AG04449 (cell line): ENCODE measurements at places on chromosomes 11 and 22.

- no peak for DNase-seq
Measured at GRCh38 chr11:77141034-77141433, 13.0 kb downstream of the MYO7A start.

DNA sequence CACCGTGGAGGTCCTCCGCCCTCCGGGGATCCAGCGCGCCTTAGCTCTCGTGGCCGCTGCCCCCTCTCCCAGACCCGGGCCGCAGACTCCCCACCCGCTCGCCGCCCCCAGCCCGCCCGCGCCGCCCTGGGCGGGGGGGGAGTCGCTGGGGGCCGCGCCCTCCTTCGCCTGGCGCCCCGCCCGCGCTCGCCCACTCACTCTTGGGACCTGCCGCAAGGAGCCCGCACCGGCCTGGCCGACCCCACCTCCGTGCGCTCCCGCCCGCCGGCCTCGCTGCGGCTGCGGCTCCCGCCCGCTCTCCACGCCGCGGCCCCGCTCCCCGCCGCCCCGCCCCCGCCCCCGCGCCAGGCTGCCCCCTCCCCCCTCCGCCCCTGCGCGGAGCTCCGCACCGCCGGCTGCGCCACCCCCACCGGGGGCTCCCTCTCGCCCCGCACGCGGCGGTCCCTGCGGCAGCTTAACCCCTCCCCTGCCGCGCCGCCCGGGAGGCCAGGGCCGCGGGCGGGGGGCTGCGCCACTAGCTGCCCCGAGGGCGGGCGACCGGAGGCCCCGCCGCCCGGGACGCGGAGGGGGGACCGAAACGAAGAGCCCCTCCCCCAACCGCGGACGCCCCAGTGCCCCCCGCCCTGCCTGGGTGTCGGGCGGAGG, 724 bp upstream of the RASGRP2 start:
- DNase-seq = no peak

DNA sequence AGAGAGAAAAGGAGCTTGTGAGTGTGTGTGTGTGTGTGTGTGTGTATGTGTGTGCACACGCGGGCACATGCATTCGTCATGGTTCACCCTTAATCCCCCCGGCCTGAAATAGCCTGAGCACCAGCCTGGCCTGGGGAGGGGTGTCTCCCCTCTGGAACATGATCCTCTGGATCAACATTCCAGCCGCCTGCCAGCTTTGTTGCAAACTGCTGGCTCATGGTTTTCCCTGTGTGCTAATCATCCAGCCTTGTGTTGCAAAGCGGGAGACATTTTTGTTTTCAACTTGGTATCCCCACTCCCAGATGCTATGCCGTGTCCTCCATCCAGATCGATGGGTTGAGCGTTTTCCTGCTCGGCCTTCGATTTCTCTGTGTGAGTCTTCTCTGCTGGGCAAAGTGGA, 94.3 kb downstream of the FEZ1 start:
- no peak for DNase-seq

DNA sequence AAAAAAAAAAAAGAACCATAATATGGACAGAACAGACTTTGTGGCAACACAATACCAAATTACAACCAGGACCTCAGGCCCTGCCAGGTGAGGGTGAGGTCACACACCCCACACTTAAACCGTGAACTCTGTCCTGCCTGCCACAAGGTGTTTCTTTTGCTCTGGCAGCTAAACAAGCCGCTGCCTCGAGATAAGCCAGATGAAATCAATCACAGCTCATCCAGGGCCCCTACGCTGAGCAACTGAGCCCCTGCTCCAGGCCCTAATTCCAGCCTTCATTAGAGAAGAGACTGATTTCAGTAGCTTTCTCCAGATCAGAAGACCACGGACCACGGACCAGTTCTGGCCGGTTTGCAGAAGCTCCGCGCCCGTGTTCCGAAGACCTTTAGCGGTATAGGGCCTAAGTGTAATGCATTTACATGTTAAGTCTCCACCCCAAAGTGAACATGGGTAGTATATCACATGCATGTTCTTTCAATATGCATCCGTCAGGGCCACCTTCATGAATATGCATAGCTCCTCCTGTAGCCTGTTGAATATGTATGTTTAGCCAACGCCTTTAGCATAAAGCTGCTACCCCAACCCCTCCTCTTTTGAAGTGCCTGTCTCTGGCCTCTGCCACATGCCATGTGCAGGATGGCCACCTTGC, 14.8 kb upstream of the RAC2 start:
- DNase-seq = no peak

DNA sequence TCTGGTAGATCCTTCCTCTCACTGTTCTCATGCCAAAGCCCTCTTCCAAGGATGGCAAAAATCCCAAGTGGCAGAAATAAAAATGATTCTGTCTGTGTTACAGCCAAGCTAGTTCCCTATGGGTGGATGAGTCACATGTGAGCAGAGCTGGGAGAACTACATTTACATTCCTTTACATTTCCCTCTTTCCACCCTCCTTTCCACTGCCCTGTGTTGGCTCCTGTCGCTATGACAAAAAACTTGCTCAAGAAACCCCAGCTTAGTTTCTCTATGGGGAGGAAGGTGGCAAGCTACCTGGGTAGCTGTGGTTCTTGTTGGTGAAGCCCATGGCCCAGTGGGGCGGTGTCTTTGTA, 10.2 kb upstream of the DDB2 start:
- no peak for DNase-seq

DNA sequence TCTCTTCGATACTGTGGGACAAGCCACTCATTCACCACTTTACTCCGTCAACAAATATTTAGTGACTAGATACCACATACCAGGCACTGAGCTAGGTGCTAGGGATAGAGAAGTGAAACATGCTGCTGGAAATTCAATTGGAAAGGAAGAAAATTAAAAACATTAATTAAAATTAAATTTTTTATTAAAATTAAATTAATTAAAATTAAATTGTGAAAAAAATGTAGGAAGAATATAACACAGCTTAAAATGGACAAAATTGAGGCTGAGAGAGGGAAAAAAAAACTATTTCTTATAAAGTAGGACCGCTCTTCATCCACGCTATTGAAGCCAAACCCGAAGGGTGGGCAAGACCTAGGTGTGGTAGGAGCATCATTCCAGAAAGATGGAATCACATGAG, 23.6 kb upstream of the LRRC55 start:
- DNase-seq = no peak

- DNase-seq = no peak
Measured at GRCh38 chr11:122304973-122305372, 189.0 kb upstream of the BLID start.

DNA sequence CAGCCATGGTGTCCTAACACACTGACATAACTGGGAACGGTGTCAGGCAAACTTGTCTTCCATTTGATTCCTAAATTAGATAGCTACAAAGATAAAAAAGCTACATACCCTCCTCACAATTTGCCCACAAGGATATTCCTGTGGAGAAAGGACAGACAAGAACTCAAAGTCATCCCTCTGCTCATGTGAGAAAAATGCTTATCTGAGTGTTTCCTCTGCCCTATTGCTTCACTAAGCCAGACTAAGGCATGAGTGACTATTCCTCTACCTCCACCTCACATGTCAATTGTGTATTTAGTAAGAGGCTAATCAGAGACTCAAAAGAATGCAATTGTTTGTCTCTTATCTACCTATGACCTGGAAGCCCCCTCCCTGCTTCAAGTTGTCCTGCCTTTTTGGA, 247.7 kb downstream of the DDX10 start:
- DNase-seq = no peak
